ENCODE measurements at places on chromosomes 16 and 17.

GRCh38 chr17:45437465-45438283 is 5.0 kb upstream of the ARHGAP27 start:
- DNase-seq: no peak

DNA sequence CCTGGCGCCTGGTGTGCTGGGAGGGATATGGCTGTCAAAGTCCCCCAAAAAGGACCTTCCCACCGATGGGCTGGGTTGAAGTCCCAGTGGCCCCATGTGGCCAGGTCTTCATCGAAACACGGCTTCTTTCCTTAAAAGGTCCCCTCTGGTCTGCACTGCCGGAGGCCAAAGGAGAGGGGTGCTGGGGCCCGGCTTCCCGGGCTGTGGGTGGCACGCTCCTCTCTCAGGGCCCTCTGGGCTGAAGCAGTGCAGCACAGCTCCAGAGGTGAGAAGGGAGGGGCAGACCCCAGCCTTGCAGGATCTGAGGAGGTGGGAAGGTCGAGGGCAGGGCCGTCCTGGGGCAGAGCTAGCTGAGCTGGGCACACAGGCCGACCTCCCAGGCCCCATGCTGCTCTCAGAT is 6.7 kb downstream of the NPTX1 start:
- DNase-seq: no peak

DNA sequence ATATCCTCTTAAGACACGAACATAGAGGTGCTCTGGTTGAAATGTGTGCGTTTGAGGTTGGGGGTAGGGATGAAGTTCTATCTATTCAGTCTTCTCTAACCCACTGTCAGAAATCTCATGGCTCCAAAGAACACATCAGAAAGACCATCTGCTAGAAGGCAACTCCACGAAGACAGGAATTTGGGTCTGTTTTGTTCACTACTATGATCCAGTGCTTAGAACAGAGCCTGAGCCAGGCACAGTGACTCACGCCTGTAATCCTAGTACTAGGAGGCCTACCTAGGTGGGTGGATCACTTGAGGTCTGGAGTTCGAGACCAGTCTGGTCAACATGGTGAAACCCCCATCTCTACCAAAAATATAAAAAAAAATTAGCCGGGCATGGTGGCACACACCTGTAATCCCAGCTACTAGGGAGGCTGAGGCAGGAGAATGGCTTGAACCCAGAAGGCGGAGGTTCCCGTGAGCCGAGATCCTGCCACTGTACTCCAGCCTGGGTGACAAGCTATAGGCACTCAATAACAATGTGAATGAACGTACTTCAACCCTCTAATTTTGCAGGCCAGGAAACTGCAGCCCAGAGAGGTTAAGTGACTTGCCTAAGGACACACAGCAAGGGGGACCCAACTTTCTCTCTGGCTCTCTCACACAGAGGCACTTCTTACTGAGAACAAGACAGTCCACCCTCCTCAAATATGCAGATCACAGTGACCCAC is 2.3 kb downstream of the CASKIN2 start:
- no peak for DNase-seq

- DNase-seq: peak; percentile 57
Observed at GRCh38 chr17:17767154-17767869, 69.5 kb downstream of the SREBF1 start.

- DNase-seq: no peak
Observed at GRCh38 chr17:19014628-19015215, 10.2 kb upstream of the FAM83G start.

- DNase-seq: peak; percentile 47
Observed at GRCh38 chr16:15949210-15950160, at the start of gene ABCC1. ABCC1 (plus strand) TSS chr16:15949616; CDS start chr16:15949752, 136 bp downstream.

DNA sequence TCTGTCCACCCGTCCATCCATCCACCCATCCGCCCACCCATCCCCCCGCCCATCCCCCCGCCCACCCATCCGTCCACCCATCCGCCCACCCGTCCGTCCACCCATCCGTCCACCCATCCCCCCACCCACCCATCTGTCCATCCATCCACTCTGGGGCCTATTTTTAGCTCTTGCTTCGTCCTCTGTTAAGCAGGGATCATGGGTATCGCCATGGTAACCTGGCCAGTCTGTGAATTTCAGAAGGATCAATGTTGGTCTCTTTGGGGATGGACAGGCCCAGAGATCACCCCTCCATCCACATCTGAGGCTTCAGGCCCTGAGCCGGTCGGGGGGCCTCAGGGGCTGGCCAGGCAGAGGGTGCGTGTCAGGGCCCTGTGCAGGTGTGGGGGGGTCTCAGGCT is 15.2 kb upstream of the DPEP1 start:
- DNase-seq: peak; percentile 32

DNA sequence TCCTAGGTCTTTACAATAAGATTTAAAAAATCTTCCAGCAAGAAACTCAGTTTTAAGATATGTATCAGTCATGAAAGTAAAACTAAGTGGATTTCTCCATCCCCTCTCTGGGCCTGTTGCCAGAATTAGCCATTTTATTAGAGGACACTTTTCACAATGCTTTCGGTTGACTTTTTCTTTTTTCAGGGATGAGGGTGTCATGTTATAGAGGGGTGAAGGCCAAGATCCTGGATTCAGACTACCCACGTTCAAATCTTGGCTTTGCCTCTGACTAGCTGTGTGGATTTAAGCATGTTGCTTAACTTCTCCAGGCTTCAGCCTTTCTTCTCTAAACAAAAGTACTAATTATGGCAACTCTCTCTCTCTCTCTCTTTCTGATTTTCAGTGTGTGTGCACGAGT is 111.7 kb upstream of the COX10 start:
- DNase-seq: no peak

GRCh38 chr17:773467-774312 is 8.4 kb downstream of the GLOD4 start:
- no peak for DNase-seq

DNA sequence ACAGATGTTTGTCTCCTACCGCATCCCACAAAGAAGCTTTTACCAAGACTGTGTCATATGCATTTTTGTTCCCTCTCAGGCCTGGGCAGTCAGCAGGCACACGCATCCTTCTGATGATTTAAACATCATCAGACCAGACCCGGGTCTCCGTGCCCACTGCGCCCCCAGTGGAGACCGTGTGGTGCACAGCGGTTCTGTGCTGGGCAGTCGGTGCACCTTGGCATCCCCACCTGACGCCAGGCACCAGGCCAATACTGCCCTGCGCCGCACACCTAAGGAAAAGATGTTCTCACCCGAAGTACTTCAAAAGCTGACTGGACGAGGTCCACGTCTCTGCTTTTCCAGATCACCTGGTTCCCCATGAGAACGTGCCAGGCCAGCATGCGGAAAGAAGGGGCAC is 10.6 kb upstream of the PLD6 start:
- DNase-seq: no peak

GRCh38 chr17:30095507-30096244 is 20.9 kb upstream of the NSRP1 start:
- peak; percentile 79 for DNase-seq

DNA sequence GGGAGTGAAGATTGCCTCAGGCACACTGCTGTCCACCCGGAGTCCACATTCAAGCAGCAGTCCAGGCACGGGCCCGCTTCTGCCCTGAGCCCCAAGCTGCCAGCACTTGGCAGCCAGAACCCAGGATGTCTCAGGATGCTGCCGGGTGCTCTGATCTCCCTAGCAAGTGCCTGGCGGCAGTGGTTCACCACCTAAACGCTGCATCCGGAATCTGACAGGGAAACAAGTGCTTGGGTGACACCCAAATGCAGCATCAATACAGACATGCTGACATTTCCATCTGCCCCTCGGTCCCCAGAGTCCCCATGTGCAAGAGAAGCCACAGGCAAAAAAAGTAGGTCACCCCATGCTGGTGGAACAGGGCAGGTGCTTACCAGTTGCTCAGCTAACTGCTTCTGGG is 197.1 kb upstream of the RPL38 start:
- no peak for DNase-seq

- DNase-seq: no peak
Observed at GRCh38 chr17:41932816-41933389, 2.5 kb downstream of the ODAD4 start.

DNA sequence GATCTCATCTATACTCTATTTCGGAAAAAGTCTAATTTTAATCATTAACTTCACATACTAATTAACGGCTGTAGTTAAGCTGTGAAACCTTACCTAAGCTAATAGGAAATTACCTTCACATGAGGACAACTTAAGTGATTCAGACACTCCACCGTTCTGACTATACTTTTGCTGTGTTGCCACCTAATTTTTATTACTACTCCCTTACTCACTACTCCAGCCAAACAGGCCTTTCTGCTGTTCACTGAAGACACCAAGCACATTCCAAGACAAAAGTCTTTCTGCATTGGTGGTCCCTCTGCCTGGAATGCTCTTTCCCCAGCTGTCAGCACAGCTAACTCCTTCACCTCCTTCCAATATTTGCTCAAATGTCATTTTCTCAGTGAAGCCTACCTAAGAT is 1.3 kb downstream of the CMTR2 start:
- DNase-seq: no peak

- no peak for DNase-seq
Observed at GRCh38 chr17:80455784-80456183, 20.6 kb downstream of the NPTX1 start.

DNA sequence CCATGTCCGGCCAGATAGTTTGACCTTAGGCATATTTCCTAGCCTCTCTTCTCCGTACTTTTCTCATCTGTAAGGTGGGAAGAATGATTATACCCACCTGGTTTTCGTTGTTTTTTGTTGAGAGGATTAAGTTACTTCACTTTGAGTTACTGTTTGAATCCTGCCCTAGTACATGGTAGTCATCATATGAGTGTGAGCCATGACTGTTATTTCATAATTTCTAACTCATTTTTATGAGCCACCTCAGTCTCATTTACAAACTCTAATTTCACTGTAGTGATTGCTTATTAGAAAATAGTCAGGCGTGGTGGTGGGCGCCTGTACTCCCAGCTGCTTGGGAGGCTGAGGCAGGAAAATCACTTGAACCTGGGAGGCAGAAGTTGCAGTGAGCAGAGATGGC is 45.1 kb downstream of the YPEL2 start:
- DNase-seq: no peak

- no peak for DNase-seq
Observed at GRCh38 chr17:75642784-75643642, 9.8 kb downstream of the SMIM5 start.

DNA sequence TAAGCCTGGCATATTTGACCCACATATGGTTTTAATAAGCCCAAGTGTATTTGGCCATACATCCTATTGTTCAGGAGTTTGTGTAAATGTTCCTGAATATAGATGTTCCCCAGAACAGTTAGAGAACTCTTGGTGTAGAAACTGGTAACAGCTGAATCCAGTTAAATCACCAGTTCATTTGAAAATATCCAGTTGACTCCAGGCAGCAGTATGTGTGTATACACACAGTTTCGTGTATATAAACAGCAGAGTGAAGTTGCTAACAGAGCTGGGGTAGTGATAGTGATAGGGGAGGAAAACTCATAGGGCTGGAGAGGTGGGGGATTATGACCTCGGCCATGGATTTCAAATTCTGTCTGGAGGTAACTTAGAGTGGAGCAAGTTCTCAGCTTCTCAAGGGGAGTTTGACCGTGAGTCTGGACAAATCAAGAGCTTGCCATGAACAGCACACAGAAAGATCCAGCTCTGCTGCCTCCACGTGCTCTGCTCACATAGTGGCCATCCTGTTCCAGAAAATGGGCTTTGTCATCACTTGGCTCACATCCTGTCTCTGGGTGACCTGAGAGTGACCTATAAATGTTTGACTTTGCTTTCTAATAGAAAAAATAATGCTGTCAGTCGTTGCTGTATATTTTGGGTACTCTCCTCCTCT is 30.6 kb upstream of the MMD start:
- DNase-seq: peak; percentile 76

DNA sequence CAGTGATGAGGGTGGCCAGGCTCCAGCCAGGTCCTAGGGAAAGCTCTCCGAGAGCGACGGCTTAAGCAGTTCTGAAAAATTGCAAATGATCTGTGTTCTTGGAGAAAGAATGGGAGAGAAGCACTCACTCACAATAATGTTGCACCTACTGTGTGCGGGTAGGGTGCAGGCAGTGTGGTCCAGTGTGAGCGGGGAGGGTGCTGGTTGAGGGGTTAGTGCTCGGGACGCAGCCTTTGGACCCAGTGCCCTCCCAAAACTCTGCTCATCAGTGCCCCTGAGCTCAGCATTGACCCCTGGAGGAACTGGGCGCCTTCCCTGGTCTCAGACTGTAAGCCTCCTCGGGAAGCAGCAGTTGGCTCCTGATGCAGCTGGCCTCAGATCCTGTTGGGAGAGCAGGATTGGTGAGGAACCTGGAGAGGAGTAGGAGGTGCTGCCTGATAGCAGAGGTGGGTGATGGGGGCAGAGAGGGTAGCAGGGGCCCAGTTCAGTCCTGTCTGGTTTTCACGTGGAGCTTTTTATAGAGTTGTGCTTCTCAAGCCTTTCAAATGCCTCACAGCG is 23.6 kb upstream of the ZNF750 start:
- no peak for DNase-seq

DNA sequence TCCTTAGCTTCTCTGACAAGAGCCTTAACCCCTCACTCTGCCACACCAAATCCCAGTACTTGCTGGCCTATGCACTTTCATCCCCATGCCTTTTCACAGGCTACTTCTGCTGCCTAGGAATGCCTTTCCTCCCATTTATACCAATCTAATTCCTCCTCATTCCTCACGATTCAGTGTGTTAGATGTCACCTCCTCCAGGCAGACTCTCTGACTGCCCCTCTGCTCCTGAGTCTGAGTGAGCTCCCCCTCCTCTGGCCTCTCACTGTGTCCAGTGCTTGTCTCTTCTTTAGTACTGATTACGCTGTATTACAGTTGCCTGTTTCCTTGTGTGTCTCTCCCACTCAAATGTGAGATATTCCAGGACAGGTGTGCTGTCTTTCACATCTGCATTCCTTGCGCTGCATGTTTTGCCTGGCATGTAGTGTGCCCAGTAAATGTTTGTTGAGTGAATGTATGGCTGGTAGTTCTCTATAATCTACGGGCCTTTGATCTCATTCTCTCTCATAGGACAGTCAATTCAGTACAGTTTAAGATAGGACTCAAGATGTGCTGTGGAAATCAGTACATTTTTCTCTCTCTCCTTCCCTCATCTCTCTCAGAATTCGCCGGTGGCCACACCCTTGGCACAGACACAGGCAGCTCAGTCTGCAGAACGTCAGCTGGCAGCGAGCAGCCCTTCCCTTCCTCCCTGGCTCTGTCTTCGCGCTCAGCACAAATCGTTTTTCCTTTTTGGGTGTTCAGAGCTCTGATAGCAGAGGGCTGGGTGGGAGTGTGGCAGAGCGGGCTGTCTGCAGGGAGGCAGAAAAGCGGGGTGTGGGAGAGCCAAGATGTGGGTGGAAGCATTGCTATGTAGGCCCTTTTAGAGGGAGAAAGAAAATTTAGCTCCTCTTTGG is 18.5 kb downstream of the ARL4D start:
- peak; percentile 74 for DNase-seq

DNA sequence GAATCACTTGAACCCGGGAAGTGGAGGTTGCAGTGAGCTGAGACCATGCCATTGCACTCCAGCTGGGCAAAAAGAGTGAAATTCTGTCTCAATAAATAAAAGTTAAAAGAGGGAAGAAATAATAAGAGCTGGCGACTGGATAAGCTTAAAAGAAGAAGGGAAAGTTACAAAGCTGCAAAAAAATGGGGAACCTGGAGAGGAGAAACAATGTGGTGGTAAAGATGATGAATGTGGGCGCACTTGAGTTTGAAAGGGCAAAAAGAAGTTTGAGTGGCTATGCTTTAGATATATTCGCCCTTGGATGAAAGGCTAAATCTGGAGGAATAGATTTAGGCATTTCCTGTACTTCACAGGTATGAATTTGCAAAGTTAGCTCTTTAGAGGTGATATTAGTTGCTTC is 53.0 kb upstream of the YPEL2 start:
- DNase-seq: no peak

Measured in fibroblast of skin of back (primary cell).